GM23338 (cell line): ENCODE measurements at places on chromosomes 13 and 19. TPM values are rescaled to one million over a fixed set of nuclear protein-coding genes. Genes with fewer than 3 reads are reported as not detected.
A peak's percentile ranks its signal among the peaks of the same experiment; 100 is the strongest.

ZNF135 gene
- total RNA-seq: 9.8 and 10.3 TPM in 2 replicates

AP2A1 gene
- 110 and 129 TPM in 2 replicates for total RNA-seq

DNA sequence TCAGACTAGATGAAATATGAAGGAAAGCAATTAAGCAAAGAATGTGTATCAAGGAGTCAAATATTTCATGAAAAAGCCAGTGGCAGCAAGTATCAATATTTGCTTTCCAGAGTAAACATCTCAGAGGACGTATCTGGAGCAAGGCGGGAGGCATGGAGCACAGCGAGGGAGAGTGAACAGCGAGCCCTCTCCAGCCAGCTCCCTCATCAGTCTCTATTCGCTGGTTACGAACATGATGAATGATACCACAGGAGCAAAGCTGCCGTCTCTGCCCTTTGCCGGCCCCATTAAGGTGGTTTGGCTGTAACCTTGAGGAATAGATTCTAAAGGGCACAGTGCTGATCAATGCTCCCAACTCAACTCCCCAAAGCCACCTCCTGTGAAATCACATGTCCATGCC is 95.8 kb downstream of the CCNA1 start:
- H3K27ac ChIP-seq: no peak overlapping the region
- H3K4me3 ChIP-seq: no peak overlapping the region
- no peak for DNase-seq
- peaks cover under 1% of the 10 kb centered on the region; the same call in 1 of the 2 replicates for H3K36me3 ChIP-seq
- no peaks in the 10 kb centered on the region for H3K27me3 ChIP-seq
- peaks cover 4% of the 10 kb centered on the region; the same call in 1 of the 2 replicates for H3K4me1 ChIP-seq

CACNG8 gene
- total RNA-seq: 3.1 and 3.9 TPM in 2 replicates

KPTN gene
- 19.8 and 28.0 TPM in 2 replicates for total RNA-seq

DNA sequence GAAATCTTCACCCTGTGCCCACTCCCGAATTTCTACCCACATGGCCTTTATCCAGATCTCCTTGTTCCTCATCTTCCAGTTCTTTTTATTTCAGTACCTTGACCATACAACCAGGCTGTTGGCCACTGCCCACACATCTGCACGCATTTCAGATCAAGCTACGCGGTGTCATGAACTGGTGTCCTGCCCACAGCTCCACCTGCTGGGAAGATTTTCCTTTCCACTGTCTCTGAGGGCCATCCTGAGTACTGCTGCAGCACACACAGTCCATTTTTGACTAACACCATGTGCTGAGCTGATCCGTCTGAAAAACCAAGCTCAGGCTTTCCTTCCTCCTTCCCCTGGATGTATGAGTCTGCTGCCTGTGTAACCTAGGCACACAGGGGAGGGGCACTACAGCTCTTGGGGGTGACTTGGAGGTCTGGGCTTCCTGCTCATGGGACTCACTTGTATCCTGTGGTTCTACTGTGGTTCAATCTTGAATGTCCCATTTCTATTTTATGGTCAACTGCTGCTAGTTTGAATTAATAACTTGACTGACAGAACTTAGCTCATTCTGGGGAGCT is 71.9 kb downstream of the WASF3 start:
- H3K4me3 ChIP-seq: no peak overlapping the region
- H3K27me3 ChIP-seq: no peaks in the 10 kb centered on the region
- DNase-seq: peak; percentile 44
- no peaks in the 10 kb centered on the region; the same call in 1 of the 2 replicates for H3K4me1 ChIP-seq
- peaks cover under 1% of the 10 kb centered on the region; the same call in 1 of the 2 replicates for H3K36me3 ChIP-seq

ZNF850 gene
- total RNA-seq: 41.1 and 43.9 TPM in 2 replicates

GRCh38 chr19:641702-642101 is 2.0 kb downstream of the FGF22 start:
- no peak overlapping the region for H3K4me3 ChIP-seq
- no peaks in the 10 kb centered on the region for H3K36me3 ChIP-seq

FXYD7 gene
- total RNA-seq: 9.6 and 15.9 TPM in 2 replicates

CLEC4M gene
- not detected in 2 replicates for total RNA-seq

USHBP1 gene
- 5.2 and 5.6 TPM in 2 replicates for total RNA-seq

DNA sequence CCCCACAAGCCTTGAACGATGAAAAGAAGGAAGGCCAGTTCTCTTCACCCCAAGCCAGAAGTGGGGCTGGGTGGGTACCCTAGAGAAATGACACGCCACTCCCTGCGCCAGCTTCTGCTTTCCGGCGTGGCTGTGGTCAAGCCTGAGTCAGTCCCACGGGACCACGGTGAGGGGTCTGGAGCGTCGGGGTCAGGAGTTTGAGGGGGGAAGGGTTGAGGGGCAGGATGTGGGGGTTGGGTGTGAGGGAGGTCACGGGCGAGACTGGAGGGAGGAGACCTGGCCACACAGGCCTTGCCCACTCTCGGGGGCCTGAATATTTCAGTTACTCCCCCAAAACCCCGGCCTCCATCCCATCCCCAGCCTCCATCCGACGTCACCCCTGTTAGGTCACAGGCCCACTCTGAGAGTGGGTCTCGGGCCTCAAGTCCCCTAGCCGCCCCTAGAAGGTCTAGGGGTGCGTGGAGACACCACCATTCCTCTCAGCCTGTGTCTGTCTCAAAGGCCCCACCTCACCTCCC is 500 bp upstream of the IFI30 start:
- H3K27me3 ChIP-seq: peaks cover 12% of the 10 kb centered on the region
- no peaks in the 10 kb centered on the region; the same call in 1 of the 2 replicates for H3K36me3 ChIP-seq
- peaks cover 4% of the 10 kb centered on the region for H3K4me1 ChIP-seq
- H3K4me3 ChIP-seq: peak overlapping the region; percentile 79

GRCh38 chr13:73767191-73767741 is 366.9 kb downstream of the KLF12 start:
- peak; percentile 87 for DNase-seq
- H3K4me1 ChIP-seq: peaks cover 33% of the 10 kb centered on the region
- no peaks in the 10 kb centered on the region for H3K27me3 ChIP-seq
- peak overlapping the region; percentile 84 for H3K27ac ChIP-seq

- H3K4me3 ChIP-seq: no peak overlapping the region
- H3K27ac ChIP-seq: no peak overlapping the region
- H3K4me1 ChIP-seq: peaks cover 13% of the 10 kb centered on the region
- H3K36me3 ChIP-seq: peaks cover 29% of the 10 kb centered on the region; the same call in 1 of the 2 replicates
- H3K27me3 ChIP-seq: no peaks in the 10 kb centered on the region
- no peak for DNase-seq
Observed at GRCh38 chr19:42207767-42208271, 9.7 kb downstream of the DEDD2 start.

DNA sequence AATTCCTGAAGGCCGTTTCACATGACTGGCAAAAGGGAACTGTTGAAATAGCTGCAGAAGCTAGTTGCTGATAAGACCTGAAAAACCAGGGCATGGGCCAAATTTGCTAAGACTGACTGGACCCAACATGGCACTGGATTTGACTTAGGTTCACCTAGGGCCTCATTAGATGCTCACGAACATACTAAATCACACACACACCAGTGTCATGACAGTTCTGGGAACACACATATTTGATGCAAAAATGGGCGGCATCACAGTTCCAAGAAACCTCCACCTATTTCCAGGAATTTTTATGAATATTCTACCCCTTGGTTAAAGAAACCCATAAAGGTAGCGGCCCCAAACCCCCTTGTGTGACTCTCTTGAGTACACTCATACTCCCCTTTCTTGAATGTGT is 99.6 kb upstream of the OBI1 start:
- H3K27ac ChIP-seq: no peak overlapping the region
- H3K4me1 ChIP-seq: peaks cover 11% of the 10 kb centered on the region; the same call in 1 of the 2 replicates
- H3K4me3 ChIP-seq: no peak overlapping the region
- H3K36me3 ChIP-seq: no peaks in the 10 kb centered on the region

SELENOV gene
- 8.7 and 13.8 TPM in 2 replicates for total RNA-seq

- no peaks in the 10 kb centered on the region for H3K36me3 ChIP-seq
- H3K27me3 ChIP-seq: no peaks in the 10 kb centered on the region
- no peak overlapping the region for H3K4me3 ChIP-seq
- no peaks in the 10 kb centered on the region for H3K4me1 ChIP-seq
- no peak for DNase-seq
- H3K27ac ChIP-seq: no peak overlapping the region
Observed at GRCh38 chr13:94268661-94269060, 210.8 kb downstream of the DCT start.

DNA sequence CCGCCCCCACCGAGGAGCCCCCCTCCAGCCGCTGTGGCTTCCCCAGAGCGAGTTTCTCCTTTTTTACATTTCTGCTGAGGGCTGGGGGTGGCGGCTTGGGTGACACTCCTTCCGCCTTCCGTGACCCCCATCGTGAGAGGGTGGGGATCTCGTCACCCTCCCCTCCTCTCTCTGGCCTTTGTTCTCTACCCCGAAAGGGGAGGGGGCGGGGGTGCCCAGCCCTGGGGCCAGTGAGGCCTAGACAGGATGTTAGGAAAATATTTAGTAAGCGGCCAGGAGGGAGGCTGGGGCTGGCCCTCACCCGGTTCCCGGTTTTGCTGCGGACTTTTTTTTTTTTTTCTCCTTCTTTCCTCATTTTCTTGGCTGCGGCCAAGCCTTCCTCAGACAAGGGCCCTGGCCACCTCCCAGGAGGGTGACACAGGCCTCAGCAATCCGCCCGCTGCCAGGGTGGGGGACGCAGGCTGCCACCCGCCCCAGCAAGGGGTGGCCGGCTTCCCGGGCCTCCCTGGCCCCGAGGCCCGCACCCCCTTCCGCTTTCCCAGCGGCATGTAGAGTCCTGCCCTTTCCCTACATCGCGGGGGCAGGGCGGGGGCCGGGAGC is 3.9 kb downstream of the MIDN start:
- H3K27ac ChIP-seq: peak overlapping the region; percentile 84
- peaks cover 19% of the 10 kb centered on the region for H3K36me3 ChIP-seq
- H3K4me3 ChIP-seq: peak overlapping the region; percentile 94
- H3K4me1 ChIP-seq: peaks cover 1% of the 10 kb centered on the region; the same call in 1 of the 2 replicates

GRCh38 chr19:4102339-4103079 is 21.4 kb downstream of the MAP2K2 start:
- no peak for DNase-seq
- H3K36me3 ChIP-seq: 0 out of 2 replicates have a peak, but pooled peaks cover 7% of the 10 kb centered on the region
- no peak overlapping the region for H3K4me3 ChIP-seq
- H3K4me1 ChIP-seq: no peaks in the 10 kb centered on the region

GRCh38 chr19:13033244-13033643 is 38.0 kb downstream of the NFIX start:
- DNase-seq: no peak
- peaks cover 8% of the 10 kb centered on the region; the same call in 1 of the 2 replicates for H3K4me1 ChIP-seq
- no peak overlapping the region for H3K27ac ChIP-seq
- H3K27me3 ChIP-seq: peaks cover 70% of the 10 kb centered on the region

APOE gene
- total RNA-seq: 1,391 and 1,438 TPM in 2 replicates

GRCh38 chr19:46513461-46514236 is 18.0 kb upstream of the PNMA8B start:
- no peaks in the 10 kb centered on the region for H3K36me3 ChIP-seq
- H3K27me3 ChIP-seq: no peaks in the 10 kb centered on the region
- H3K4me1 ChIP-seq: no peaks in the 10 kb centered on the region
- no peak overlapping the region for H3K4me3 ChIP-seq

GRCh38 chr13:75383064-75383715 is 98.8 kb downstream of the TBC1D4 start:
- H3K27me3 ChIP-seq: no peaks in the 10 kb centered on the region
- no peaks in the 10 kb centered on the region for H3K36me3 ChIP-seq
- peaks cover 6% of the 10 kb centered on the region; the same call in 1 of the 2 replicates for H3K4me1 ChIP-seq

CBLC gene
- 27.1 and 29.3 TPM in 2 replicates for total RNA-seq

- no peaks in the 10 kb centered on the region for H3K27me3 ChIP-seq
- H3K4me3 ChIP-seq: no peak overlapping the region
Observed at GRCh38 chr13:42649831-42650230, 75.9 kb downstream of the TNFSF11 start.

DNA sequence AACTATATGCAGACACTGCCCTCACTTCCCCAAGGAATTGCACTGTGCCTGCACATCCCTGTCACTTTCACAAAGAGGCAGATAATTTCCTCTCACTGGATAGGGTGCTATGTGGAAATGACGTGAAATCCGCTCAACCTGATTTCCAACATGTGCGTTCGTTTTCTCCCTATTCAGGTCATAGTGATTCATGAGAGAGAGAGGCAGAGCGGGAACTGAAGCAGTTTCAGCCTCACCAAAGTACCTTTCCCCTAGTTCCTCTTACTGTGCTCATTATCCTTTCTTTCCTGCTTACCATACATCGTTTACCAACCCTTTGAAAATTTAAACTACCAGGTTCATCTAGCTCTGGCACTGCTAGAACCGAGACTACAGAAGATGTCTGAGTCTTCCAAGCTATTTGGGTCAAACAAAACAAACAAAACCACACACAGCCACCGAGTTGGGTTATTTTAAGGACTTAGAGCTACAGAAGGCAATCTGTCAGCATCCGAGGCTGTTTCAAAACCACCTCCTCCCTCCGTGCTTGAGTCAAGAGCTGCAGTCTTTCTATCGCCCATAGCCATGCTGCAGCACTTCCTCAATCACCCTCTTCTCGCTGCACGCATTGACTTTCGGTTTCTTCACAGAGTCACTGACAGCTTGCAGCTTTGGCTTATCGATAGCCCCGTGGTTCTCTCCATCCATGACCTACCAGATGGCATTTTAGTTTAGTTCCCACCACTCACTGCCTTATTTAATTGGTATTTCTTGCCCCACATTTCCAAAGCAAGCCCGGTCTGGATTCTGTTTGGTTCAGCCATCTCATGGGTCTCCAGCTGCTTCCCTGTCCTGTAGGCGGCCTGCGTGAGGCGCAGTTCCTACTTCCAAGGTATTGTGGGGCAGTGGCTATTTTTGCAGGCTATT is 1395.8 kb downstream of the EFNB2 start:
- DNase-seq: peak; percentile 11
- no peak overlapping the region for H3K27ac ChIP-seq
- H3K27me3 ChIP-seq: no peaks in the 10 kb centered on the region
- no peaks in the 10 kb centered on the region for H3K4me1 ChIP-seq

DNA sequence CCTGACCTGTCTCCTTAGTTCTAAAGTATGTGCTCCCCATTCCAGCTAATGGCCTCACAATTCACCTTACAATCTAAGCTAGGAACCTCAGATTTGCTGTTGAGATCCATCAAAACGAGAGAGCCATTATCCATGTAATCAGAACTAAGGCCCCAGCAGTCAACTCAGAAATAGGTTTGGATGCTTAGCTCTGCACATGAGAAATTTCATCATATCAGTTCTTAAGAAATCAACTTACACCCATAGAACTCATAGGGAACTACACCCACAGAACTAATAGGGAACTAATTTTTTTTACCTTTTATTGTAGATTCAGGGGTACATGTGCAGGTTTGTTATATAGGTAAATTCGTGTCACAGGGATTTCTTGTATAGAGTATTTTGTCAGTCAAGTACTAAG is 28.7 kb downstream of the CYSLTR2 start:
- no peaks in the 10 kb centered on the region for H3K4me1 ChIP-seq
- no peak overlapping the region for H3K27ac ChIP-seq
- DNase-seq: no peak
- no peaks in the 10 kb centered on the region for H3K36me3 ChIP-seq
- H3K4me3 ChIP-seq: no peak overlapping the region
